ENCODE measurements at places on chromosomes 1 and 21. TPM values are rescaled to one million over a fixed set of nuclear protein-coding genes. Genes with fewer than 3 reads are reported as not detected.
A peak's percentile ranks its signal among the peaks of the same experiment; 100 is the strongest.

CFAP126 gene
- total RNA-seq: not detected

NR1I3 gene
- total RNA-seq: not detected

NTRK1 gene
- not detected for total RNA-seq

HLX gene
- 3.4 TPM for total RNA-seq

MYBPH gene
- not detected for total RNA-seq

CYP4X1 gene
- total RNA-seq: 3.4 TPM

CELA3B gene
- total RNA-seq: not detected

PDPN gene
- 70.3 TPM for total RNA-seq

OR2M3 gene
- not detected for total RNA-seq

S100A7A gene
- total RNA-seq: not detected

CA14 gene
- not detected for total RNA-seq

ALX3 gene
- total RNA-seq: not detected

YARS1 gene
- total RNA-seq: 65.2 TPM

- DNase-seq: no peak
These were observed 29.1 kb downstream of the EVI5 start for GRCh38 chr1:92755541-92756461.

DNA sequence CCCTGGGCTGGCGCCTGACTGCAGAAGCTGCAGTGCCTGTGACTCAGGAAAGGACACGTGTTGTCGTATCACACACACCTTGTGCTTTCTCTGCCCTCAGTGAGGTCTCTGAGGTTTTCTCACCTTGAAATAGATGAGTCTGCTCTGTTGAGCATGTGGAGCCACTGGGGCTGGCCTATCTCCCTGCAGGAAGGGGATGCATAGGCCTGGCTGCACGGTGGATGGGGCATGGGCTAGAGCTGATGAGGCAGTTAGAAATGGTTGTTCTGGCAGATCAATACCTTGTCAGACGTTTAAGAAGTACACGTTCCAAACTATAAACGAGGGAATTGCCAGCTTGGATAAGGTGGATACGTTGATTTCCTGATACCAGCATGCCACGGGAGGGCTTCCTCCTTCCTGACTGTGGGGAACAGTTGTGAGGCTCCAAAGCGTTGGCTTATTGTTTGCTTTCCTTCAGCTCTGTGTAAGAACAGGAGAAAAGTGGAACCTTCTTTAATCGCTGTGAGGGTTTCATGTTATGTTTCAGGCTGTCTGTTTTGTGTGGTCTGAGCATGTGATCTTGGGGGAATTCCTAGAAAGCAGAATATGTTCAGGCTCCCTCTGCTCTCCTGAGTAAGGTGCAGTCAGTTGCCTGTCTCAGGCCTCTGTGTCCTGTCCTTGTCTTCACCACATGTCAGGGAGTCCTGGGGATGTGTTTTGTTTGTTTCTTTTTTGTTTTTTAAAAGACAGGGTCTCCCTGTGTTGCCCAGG, 44.8 kb downstream of the PCNT start:
- no peak for DNase-seq

DNA sequence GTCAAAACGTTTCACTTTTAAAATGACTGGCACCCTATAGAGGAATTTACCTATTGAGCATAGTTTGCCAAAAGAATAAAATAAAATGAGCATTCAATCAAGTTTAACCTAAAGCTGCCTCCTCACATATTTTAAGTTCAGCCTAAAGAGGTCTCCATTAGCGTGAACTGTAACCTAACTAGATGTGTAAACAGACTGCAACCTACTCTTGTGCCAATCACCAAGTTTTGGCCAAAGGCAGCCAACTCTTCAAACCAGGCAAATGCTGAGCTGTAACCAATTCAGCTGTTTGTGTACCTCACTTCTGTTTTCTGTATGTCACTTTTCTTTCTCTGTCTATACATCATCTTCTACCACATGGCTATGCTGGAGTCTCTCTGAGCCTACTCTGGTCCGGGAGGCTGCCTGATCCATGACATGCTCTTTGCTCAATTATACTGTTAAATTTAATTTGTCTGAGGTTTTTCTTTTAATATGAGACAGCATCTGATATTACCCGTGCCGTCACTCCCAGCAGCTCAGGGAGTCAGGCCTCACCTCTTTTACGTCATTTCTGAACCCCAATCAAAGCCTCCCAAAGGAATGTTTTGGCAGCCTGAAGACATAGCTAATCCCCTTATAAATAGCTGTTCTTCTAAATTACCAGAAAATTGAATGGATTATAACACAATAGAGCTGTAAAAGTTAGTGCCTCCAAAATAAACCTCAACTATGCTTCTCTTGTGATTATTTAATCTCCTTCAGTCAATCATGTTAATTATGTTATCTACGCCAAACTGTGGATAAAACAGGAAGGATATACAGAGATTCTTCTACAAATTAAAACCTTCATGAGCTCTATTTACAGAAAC, 81.0 kb upstream of the NR5A2 start:
- no peak for DNase-seq

DNA sequence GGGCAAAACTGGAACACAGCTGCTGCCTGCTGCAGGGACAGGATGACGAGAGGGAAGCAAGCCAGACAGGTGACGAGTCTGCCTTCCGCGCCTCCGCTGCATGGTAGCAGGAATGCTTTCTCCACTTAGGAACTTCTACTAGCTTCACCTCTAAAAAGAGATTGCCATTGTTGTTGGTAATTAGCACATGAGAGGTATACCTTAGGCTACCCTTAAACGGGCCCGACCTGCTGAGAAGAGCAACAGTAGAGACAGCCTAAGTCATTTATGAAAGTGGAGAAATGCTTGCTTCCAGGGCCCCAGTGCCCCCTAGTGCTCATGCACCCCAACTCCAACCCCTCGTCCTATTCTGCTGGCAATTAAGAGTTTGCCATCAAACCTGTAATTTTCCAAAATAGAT, 96.9 kb upstream of the AKT3 start:
- peak; percentile 65 for DNase-seq

DNA sequence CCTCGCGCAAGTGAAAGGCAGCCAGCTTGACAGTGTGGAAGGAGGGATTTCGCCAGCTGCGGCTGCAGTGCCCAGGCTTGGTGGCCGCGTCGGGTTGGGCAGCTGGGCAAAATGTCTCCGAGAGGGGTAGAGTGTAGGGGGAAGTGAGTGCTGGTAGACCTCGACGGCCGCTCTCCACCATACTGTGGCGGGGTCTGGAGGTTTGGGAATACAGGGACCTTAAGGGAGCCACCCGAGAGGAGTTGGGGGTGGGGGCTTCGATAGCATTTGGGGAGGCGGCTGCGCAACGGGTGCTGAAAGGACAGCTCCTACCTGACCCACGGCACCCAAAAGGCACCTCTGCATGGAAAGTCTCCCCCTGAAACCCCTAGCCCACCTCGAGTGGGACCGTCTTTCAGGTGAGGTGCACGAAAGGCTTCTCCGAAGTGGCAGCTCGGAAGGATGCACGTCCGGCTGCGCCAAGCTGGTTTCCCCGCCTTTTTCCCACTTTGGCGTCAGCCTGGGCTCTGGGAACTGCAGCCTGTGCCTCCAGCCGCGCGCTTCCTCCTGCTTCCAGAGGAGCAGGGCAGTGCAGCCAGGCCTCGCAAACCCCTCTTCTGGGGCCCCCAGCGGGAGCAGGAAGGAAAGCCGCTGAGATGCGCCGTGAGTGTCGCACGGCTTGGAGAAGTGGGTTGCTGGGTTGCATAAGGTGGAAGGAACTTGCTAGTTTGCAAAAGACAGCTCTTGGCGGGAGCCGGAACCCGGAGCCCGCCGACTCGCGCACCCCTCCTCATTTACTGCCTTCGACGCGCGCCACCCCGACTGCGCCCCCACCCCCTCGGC, 531 bp upstream of the HMGN2 start:
- DNase-seq: no peak

- DNase-seq: no peak
These were observed 166.6 kb upstream of the COL11A1 start for GRCh38 chr1:103274886-103275285.

DNA sequence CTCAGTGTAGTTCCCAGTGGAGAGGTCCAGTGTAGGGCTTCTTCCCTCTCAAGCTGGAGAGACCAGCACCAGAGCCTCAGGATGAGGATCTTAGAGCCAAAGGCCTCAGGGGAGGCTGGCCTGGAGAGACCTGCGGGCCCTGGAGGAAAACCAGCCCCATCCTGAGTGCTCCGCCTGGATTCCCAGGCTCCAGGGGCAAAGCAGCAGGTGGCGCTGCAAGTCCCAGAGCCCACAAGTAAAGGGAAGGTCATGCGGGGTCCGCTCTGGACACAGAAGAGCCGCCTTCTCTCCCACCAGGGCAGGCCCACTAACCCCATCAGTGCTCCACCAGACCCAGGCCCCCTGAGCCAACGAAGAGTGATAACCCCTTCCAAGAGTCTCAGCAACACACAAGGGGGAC, 22.7 kb downstream of the PGBD5 start:
- no peak for DNase-seq

DNA sequence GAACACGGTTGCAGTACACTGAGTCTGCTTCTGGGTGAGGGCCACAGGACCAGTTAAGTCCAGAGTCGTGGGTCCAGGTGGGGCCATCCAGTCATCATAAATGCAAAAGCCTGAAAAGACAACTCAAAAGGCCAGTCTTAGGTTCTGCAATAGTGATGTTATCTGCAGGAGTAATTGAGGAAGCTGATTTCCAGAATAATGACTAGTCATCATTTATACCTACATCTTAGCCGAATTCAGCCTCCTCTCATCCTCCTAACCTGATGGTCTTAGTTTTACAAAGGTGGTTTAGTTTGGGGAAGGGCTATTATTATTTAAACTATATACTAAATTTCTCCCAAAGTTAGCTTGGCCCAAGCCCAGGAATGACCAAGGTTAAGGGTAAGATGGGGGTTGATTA, 23.5 kb upstream of the SLC5A9 start:
- DNase-seq: no peak

DNA sequence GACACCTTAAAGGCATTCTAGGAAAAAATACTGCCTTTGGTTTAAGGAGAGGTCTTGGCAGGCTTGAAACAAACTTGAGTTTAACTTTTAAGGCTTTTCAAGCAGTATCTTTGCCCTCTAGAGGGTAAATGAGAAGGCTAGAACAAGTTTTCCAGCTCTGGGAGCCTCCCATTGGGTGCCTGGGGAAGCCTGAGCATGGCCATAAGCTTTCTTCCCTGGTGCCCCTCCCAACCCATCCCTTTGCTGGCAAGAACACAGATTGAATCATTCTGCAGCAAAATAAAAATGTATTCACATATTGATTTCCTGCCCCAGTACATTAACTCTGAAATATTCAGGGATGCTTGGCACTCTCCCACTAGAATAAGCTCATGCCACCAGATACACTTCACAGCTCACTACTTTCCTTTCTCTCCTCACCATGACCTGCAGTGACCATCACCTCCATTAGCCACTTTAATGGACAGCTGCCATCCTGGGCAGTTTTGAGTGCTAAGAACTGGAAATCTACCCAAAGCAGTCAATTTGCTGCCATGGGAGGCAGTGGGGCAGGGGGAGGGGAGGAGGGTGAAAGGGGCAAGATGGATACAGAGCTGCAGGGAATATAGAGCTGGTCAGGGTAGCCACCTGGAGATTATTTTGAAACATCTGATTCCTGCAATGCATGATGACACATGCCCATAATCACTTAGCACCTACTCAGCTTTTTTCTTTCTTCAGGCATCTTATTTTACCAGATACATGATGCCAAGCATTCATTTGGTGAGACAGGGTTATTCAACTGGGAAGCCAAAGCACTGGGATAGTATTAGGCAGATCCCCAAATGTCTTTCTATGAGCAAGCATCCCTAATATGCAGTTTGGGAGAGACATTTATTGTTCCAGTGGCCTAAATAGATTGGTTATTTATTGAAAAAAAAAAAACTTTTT, 140.6 kb downstream of the SYT2 start:
- no peak for DNase-seq

- DNase-seq: no peak
These were observed 36.8 kb upstream of the PLA2G2C start for GRCh38 chr1:20223106-20223505.

DNA sequence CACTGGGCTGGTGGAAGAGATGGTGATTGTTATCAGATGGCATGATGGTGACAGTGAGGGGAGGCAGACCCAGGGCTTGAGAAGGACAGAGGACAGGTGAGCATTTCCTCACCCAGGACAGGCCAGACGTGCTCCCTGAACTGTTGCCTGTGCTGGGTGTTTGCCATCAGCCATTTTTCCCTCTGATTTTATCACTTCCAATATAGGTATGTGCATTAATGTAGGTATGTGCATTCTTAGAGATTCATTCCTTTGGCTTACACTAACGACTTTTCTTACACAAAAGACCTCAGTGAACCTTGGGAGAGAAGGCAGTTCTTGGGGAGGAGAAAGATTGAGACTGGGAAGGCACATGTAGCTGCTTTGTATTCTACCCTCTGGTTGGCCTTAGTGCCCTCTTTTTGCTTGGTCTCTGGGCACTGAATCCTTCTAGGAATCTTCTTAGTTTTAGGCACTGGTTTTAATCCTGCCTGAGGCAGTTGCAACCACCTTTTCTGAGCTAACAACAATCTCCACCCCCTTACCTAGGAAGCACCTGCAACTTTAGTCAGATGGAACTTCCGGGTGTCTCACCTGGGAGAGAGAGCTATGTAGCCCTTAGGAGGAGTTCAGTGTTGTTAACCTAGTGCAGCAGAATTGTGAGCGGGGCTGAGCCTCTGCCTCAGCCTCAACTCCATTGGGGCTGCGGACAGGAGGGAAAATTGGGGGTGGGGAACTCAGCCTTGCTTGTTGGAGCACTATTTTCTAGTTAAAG, 30.9 kb downstream of the C1orf116 start:
- DNase-seq: no peak

GRCh38 chr1:198925567-198925966, 286.7 kb downstream of the PTPRC start:
- no peak for DNase-seq

GRCh38 chr1:59071876-59072582, 224.9 kb upstream of the FGGY start:
- no peak for DNase-seq

DNA sequence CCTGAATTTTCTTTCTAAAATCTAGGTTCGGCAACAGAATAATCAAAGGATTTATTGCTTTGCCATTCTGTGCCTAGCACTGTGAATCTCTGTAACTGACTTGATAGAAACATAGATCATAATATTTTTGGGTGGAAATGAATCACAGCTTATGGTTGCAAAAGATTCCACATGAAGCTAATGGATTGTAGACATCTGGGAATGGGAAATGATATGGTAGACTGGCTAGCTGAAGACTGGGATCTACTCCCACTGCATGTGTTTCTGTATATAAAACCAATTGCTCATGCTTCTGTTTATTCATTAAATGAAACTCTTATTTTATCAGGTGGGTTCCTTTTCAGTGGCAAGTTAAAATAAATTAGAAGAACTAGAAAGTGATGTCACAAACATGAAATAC, 395.6 kb downstream of the ST6GALNAC3 start:
- DNase-seq: no peak

DNA sequence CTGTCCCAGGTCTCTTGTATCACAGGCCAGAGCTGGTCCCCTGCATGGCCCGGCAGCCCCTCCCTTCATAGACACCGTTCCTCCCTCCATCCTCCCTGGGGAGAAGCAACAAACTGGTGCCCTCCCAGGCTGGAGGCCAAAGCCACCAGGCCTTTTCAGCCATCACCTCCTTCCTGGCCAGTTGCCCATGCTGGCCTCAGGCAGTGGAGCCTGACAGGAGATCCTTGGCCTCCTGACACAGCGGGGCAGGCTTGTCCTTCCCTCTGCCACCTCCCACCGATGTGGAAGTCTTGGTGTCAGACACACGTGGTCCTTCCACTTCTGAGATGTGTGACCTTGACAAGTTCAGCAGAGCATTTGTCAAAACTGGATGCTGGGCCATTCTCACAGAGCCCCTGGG, 206.0 kb downstream of the HIVEP3 start:
- DNase-seq: no peak

Data from dermis microvascular lymphatic vessel endothelial cell (primary cell).